ENCODE measurements at places on chromosomes 13 and 19. TPM values are rescaled to one million over a fixed set of nuclear protein-coding genes. Genes with fewer than 3 reads are reported as not detected.

The ZNF155 gene
- 3.6 TPM for total RNA-seq

The ZNF296 gene
- not detected for total RNA-seq

The ZNF69 gene
- total RNA-seq: 3.8 TPM

The CD22 gene
- total RNA-seq: 2.2 TPM

The PCSK4 gene
- total RNA-seq: 0.19 TPM

The CELF5 gene
- total RNA-seq: not detected

The SOX21 gene
- total RNA-seq: not detected

The GNG7 gene
- 0.69 TPM for total RNA-seq

The ADM5 gene
- total RNA-seq: not detected

The CYP2A6 gene
- total RNA-seq: not detected

The C19orf33 gene
- not detected for total RNA-seq

The PGLYRP2 gene
- not detected for total RNA-seq

The LGALS7B gene
- total RNA-seq: not detected

The SMIM17 gene
- total RNA-seq: 0.15 TPM

The ZFP36 gene
- total RNA-seq: 72.9 TPM

The FPR1 gene
- total RNA-seq: 0.44 TPM

The DACH1 gene
- total RNA-seq: 0.39 TPM

The DNAJC15 gene
- 11.7 TPM for total RNA-seq

The GNG14 gene
- total RNA-seq: not detected

The ZNF536 gene
- not detected for total RNA-seq

The ADGRE2 gene
- total RNA-seq: 0.24 TPM

The LILRB5 gene
- total RNA-seq: not detected

The B3GNT8 gene
- 1.2 TPM for total RNA-seq

The XPO4 gene
- total RNA-seq: 8.3 TPM

The ZNF582 gene
- 3.0 TPM for total RNA-seq

The MYO16 gene
- total RNA-seq: 0.10 TPM

The KLF12 gene
- total RNA-seq: 10.9 TPM

The HSPB6 gene
- total RNA-seq: 169 TPM

The NTF4 gene
- total RNA-seq: not detected

The RXFP2 gene
- total RNA-seq: not detected

The CYP2S1 gene
- not detected for total RNA-seq

Measured in cardiac ventricle fibroblast (primary cell).